NCI-H187 treated with DMSO at 0.1 percent for 48 hours (cell line): ENCODE measurements at places on chromosomes 1 and 21.

DNA sequence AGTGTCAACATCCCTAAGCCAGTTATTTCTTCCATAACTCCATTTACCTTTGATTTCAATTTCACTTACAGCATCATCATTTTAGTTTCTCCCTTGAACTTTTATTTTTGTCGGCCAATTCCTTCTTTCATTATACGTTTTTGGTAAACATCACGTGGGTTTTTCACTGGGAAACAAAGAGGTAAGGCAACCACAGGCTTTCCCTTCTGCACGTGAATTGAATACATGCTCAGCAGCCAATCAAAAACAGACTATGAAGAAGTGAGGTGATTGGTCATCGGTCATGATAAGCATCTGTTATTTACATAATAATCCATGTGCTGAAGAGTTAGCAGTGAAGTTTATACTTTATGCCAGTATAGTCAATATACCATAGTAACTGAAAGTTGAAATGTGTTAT lies 98.7 kb downstream of the NCAM2 start:
- DNase-seq = no peak

DNA sequence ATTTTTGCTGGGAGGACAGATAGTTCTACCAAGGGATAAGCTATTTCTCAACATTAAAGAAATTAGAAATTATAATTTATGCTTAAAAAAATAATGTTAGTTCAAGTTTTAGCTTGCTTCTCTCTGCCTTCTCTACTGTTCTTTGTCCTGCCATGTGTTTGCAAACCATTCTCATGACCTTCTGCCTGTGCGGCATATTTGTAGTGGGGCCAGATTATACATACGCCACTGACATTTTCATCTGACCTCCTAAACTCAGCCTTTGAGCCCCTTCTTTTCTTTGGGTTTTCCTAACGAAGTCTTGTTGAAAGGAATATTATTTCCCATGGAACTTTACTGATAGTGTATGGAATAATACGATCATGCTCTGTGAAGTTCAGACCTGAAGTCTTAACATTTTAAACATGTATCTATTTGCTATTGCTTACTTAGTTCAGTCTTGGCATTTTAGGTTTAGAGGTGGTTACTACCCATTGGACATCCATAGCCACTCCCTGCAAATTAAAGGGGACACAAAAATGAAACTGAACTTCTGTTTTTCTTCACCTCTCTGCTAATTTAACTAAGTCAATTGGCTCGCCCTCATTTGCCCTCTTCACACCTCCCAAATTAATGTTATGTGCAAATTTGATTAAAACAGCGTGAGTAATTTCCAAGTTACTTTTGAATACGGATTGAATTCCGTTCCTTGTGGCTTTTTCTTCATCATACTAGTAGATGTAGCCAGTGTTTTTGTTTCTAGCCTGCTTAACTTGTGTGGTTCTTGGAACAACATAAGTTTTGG lies 15.6 kb downstream of the LRRC8D start:
- no peak for DNase-seq

DNA sequence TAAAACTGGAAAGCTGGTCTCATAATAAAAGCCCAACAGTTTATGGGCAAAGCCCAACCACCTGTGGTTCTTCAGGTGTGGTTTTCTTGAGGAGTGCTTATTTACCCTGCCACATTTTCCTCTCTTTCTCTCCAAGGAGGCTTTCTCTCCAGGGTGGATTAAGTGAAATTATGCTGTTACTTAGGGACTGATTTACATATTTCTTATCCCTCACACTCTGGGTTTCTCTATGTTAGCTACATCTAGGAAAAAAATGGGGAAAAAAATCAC lies 4.8 kb downstream of the TBX19 start:
- no peak for DNase-seq

DNA sequence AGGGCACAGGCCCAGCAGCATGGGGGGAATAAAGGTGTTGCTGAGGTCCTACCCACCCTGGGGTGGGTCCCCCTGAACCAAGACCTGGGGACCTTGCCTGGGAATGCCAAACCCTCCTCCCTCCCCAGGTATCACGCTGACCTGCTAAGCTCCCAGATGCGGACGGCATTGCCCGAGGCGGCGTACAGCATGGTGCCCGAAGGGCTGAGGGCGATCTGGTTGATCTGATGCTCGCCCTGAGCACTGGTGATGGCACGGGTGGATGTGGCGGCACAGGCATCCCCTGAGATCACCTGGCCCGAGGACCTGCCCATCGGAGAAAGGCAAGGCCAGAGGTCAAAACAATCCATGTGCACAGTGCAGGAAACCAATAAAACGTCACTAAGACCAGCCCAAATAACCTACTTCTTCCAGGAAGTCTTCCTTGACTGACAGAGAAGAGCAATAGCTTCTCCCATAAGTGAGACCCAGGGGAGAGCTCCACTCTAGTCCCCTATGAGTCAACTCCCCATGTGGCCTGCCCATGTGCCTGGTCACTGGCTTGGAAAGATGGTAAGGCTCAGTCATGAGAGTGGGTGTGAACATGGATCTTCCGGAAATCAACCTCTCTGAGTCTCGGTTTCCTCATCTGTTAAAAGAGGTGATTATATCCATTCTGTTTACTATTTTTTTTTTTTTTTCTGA lies 46.3 kb downstream of the KIF21B start:
- no peak for DNase-seq

- DNase-seq = no peak
These were observed 29.3 kb downstream of the SLX9 start for GRCh38 chr21:44969066-44969670.

- DNase-seq = no peak
These were observed 22.2 kb upstream of the MYOC start for GRCh38 chr1:171674431-171675405.

DNA sequence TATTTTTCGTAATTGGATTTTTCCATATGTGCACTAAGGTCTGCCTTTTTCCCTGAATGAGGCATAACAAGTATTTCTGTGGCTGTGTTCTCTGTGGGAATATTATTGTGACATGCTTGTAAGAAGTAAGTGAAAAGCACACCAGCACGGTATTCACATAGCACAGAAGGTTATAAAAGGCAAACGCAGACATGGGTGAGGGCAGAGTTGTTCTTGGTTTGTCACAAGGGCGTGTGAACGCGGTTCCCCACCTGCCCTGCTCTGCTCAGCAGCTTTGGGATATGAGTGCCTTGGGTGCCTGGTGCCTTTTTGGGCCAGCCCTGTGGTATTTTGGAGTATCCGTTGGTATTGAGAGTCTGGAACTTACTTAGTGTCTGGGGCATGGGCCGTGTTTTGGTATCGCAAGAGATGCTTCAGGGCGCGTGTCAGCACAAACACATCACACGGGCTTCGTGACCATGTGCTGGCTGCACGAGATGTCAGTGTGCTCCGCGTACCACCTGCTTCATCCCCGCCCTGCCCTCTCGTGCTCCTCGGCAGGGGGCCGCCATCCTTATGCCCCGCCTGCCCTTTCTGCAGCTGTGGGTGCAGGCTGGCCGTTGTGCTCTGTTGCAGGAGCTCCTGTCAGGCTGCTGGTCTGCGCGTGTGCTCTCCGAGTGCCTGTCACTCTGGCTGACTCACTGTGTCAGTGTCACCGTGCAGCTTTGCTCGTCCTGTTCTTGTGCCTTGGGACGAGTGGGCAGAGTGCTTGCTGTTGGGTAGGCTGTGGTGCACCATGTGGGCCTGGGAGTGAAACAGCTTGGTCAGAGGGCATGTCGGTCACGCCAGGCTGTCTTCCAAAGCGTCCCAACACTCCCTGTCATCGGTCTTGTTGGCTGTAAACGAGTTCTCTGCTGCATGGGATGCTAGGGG lies 15.0 kb downstream of the SKI start:
- no peak for DNase-seq

- DNase-seq = no peak
These were observed 87.7 kb downstream of the KCNJ6 start for GRCh38 chr21:37828556-37828955.
